ENCODE measurements at places on chromosomes 7 and 10.

DNA sequence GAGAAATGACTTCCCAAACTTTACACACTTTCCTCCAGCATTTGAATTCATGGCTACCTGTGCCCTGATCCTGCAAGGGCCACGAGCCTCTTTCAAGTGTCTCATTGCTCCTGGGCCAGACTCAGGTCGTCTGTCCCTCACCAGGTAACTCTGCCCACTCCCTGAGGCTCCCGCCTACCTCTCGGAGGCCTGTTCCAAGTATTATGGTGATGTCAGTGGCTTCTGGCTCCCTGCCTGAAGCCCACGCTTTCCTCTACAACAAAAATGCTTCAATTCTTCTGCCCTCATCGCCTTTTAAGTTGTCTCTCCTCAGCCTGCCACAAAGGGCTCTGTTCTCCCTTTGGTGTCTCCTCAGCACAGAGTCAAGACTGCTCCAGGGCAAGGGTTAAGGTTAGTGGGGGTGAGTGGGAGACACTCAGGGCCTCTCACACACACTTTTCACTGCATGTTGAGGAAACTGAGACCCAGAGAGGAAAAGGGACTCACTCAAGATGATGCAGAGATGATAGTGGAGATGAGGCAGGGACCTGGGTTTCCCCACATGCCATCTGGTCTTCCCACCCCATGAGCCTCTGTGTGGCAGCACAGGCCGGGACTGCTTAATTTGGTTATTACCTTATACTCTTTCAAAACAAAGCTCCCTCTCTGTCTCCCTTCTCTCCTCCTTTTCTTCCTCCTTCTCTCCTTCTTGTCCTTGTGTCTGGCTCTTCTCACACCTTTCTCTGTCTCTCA is 28.3 kb upstream of the EGR2 start:
- no peak overlapping the region for H3K4me3 ChIP-seq
- no peaks in the 10 kb centered on the region for H3K36me3 ChIP-seq
- H3K4me1 ChIP-seq, result no peaks in the 10 kb centered on the region
- peaks cover 62% of the 10 kb centered on the region for H3K27me3 ChIP-seq
- no peak for DNase-seq

- no peaks in the 10 kb centered on the region for H3K27me3 ChIP-seq
- H3K27ac ChIP-seq, result no peak overlapping the region
- H3K36me3 ChIP-seq, result peaks cover 11% of the 10 kb centered on the region
- no peaks in the 10 kb centered on the region for H3K4me1 ChIP-seq
- H3K4me3 ChIP-seq, result no peak overlapping the region
- DNase-seq, result no peak
Observed at GRCh38 chr10:103374263-103374662, 6.5 kb downstream of the TAF5 start.

DNA sequence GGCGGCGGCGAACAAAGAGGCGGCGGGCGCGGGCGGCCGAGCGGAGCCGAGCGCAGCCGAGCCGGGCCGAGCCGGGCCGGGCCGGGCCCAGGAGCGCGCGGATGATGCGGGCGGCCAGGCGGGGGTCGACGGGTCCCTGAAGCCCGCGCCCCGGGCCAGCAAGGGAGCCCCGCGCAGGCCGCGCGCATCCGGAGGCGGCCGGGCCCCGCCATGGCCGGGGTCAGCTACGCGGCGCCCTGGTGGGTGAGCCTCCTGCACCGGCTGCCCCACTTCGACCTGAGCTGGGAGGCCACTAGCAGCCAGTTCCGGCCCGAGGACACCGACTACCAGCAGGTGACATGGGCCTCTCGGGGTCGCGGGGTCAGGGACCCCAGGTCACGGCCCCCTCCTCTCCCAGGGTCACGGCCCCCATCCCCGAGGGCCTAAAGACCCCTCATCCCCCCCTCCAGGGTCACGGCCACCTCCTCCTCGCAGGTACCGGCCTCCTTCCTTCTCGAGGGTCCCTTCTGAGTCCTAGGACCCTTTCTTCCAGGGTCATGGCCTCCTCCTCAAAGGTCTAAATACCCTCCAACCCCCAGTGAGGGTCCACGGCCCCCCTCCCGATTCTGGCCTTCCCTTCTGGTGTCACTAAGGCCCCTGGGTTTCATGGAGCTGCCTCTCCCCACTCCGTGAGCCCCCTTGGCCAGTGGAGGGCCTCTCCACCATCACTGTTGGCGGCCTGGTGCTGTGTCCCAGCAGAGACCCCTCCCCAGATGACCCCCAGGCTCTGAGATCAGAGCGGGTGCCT is at the start of gene TTYH3:
TTYH3 (plus strand) TSS at position 41 of the 787 bp plus-strand sequence; CDS start at position 211, 170 bp downstream.
- DNase-seq, result no peak
- no peaks in the 10 kb centered on the region for H3K36me3 ChIP-seq
- no peaks in the 10 kb centered on the region for H3K27me3 ChIP-seq
- H3K27ac ChIP-seq, result peak within 1 kb of the TSS; percentile 97
- H3K4me3 ChIP-seq, result peak within 1 kb of the TSS; percentile 96
- peaks cover 38% of the 10 kb centered on the region for H3K4me1 ChIP-seq

GRCh38 chr7:47661051-47661714 is 79.3 kb upstream of the TNS3 start:
- no peaks in the 10 kb centered on the region for H3K36me3 ChIP-seq
- H3K4me1 ChIP-seq, result peaks cover 27% of the 10 kb centered on the region
- H3K27ac ChIP-seq, result peak overlapping the region; percentile 78
- no peaks in the 10 kb centered on the region for H3K27me3 ChIP-seq
- no peak overlapping the region for H3K4me3 ChIP-seq
- no peak for DNase-seq

- H3K4me1 ChIP-seq, result peaks cover 20% of the 10 kb centered on the region
- H3K27me3 ChIP-seq, result no peaks in the 10 kb centered on the region
- no peak for DNase-seq
- no peaks in the 10 kb centered on the region for H3K36me3 ChIP-seq
- H3K27ac ChIP-seq, result no peak overlapping the region
- H3K4me3 ChIP-seq, result no peak overlapping the region
Observed at GRCh38 chr7:91671245-91671644, 209.3 kb downstream of the MTERF1 start.

DNA sequence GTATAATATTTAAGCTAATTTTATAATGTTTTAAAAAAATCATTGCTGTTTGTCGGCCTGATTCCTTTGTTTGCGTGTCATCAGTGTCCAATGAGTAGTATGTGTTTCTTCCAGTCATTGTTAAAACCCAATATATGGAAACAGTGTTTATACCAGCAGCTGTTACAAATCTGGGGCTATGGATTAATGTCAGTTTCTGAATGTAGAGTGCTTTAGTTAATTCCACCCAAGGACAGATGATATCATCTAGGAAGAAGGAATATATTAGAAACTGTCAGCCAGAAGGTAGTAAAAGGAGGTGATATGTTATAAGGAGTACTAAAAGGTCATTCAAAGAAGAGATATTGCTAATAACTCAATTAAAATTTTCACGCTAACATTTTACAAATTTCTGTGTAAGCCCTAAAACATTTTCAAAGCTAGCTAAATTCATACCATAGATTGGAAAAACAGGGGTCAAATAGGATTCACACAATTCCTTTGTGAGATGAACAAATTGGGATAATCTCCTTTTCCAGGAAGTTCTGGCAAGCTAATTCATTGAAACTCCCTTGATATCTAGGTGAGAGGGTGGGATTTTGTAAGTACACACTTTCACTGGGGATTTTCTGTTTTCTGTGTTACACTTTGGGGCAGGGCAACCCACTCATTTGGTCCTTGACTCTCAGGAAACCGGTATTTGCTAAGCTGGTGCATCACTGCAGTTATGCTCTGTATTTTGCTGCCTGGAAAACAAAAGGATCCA is 448.8 kb downstream of the LRMDA start:
- H3K4me3 ChIP-seq, result no peak overlapping the region
- H3K27me3 ChIP-seq, result peaks cover 52% of the 10 kb centered on the region
- peaks cover 7% of the 10 kb centered on the region for H3K4me1 ChIP-seq
- no peak for DNase-seq
- H3K27ac ChIP-seq, result no peak overlapping the region

DNA sequence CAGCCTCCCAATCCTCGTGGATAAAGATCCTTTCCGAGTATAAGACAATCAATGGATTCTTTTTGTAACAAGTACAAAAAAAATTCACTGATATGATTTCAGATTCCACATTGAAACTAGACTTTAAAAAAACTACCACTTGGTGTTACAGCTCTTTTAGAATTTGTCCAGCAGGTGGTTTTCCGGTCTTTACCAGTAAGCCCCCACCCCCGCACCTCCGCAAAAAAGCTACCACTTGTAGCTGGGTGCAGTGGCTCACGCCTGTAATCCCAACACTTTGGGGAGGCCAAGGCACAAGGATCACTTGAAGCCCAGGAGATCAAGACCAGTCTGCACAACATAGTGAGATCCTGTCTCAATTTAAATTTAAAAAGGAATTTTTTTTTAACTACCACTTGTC is 19.8 kb downstream of the IGF2BP3 start:
- no peak overlapping the region for H3K27ac ChIP-seq
- no peak overlapping the region for H3K4me3 ChIP-seq
- DNase-seq, result no peak
- no peaks in the 10 kb centered on the region for H3K27me3 ChIP-seq

GRCh38 chr10:10564081-10564794 is 453.4 kb upstream of the CELF2 start:
- H3K27ac ChIP-seq, result no peak overlapping the region
- no peaks in the 10 kb centered on the region for H3K36me3 ChIP-seq
- H3K27me3 ChIP-seq, result peaks cover 2% of the 10 kb centered on the region
- H3K4me3 ChIP-seq, result no peak overlapping the region
- no peaks in the 10 kb centered on the region for H3K4me1 ChIP-seq
- no peak for DNase-seq

DNA sequence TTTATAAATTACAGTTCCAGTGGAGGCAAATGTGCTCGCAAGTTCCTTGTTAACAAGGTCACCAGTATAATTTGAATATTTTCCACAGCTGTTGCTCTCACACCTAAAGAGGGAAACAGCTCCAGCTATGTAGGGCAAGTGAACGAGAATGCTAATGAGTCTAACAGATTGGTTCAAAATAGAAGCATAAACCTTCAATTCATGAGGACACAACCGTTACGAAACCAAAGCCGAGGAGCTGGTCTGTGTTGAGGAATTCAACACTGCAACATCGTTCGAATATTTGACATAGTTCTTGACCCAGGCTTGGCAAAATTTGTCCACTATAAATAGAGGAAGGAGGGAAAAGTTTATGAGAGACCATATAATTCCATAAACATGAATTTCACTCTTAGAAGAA is 161.3 kb downstream of the KLF6 start:
- no peak for DNase-seq
- peak overlapping the region; percentile 4 for H3K27ac ChIP-seq
- peaks cover 16% of the 10 kb centered on the region for H3K4me1 ChIP-seq
- peaks cover 2% of the 10 kb centered on the region for H3K27me3 ChIP-seq
- no peak overlapping the region for H3K4me3 ChIP-seq

GRCh38 chr7:144384555-144385245 is 18.8 kb downstream of the NOBOX start:
- no peak for DNase-seq
- H3K4me1 ChIP-seq, result peaks cover 22% of the 10 kb centered on the region
- peak overlapping the region; percentile 23 for H3K27ac ChIP-seq
- peaks cover 5% of the 10 kb centered on the region for H3K36me3 ChIP-seq
- H3K4me3 ChIP-seq, result no peak overlapping the region
- no peaks in the 10 kb centered on the region for H3K27me3 ChIP-seq

DNA sequence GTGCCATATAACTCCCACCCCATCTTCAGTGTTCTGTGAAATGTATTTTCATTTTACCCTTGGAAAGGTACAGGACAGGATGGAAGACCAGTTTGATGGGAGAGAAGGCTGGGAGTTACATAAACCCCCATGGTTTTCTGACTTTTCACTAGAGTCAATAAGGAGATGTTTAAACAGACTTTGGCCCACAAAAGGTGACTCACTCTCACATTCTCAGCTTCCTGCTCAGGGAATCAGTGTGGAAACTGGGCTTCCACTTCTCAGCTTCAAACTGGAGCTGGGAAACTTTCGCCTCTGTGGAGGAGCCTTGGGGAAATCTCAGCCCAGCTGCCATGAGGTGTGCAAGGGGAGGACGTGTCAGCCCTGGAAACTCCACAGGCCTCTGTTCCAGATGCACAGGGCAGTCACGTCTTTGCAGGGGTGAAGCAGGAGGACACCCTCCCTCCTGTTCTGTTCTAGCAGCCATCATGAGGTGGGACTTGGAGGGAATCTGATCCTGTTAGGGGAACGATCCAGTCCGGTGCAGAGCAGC is 560.5 kb upstream of the GALNT17 start:
- H3K27ac ChIP-seq, result no peak overlapping the region
- peaks cover 23% of the 10 kb centered on the region for H3K4me1 ChIP-seq
- H3K36me3 ChIP-seq, result peaks cover 21% of the 10 kb centered on the region
- no peak overlapping the region for H3K4me3 ChIP-seq
- no peak for DNase-seq

DNA sequence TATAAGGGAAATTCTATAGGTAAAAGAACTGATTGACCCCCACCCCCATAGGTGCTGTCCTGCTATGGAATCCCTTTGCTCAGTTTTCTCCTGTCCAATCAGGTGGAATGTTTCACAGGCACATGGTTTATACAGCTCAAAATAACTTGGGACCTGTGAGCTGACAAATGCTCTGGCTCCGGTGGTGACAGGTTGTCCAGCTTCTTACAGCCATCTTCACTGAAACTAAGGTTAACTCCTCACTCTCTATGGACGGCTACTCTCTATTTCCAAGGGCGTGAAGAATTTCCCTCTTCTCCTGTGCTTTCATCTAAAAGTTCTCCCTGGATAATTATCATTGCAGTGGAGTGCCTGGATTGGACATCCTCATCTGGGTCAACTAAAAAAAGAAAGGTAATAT is at the start of gene MYPN:
MYPN (plus strand) TSS at position 158 of the 400 bp plus-strand sequence. CDS start 11,951 bp downstream, outside the sequence.
- no peak for DNase-seq
- H3K27ac ChIP-seq, result no peak within 1 kb of the TSS
- H3K4me3 ChIP-seq, result no peak within 1 kb of the TSS
- no peaks in the 10 kb centered on the region for H3K27me3 ChIP-seq
- peaks cover 7% of the 10 kb centered on the region for H3K4me1 ChIP-seq

DNA sequence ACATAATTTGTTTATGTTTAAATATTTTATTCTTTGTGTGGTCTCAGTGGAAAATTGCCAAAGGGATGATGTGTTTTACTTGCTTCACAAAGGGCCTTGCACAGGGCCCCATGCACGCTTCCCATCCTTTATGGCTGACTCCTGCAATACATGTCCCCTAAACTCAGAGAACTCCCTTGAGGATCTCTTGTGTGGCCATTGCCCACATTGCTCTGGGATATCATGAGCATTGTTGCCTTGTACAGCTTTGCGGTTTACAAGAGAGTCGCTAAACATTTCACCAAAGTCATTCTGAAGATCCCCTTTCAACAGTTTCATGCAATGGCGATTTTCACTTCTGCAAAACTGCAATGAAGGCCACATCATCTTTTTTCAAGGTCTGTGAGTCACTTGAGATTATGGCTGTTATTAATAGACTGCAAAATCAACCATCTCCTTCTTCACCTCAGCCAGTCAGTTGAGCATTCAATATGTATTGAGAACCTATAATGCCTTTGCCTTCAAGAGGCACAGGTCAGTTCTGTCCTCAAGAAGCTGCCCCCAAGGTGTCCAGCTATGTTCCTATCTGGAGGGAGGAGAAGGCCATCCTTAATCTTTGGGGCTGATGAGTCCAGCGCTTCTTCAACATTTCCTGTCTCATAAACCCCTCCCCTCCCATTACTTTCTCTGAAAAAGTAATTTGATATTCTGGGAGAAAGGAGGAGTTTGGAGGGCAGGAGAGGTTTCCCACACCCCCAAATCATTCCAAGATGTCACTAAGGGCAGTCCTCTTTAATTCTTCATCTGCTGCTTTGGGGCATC is 108.1 kb downstream of the CCDC71L start:
- no peaks in the 10 kb centered on the region for H3K36me3 ChIP-seq
- no peaks in the 10 kb centered on the region for H3K27me3 ChIP-seq
- no peak overlapping the region for H3K4me3 ChIP-seq
- DNase-seq, result no peak
- no peak overlapping the region for H3K27ac ChIP-seq
